ENCODE measurements at places on chromosomes 4 and X.

- no peak for DNase-seq
These were observed 31.1 kb downstream of the STK32B start for GRCh38 chr4:5082376-5082775.

DNA sequence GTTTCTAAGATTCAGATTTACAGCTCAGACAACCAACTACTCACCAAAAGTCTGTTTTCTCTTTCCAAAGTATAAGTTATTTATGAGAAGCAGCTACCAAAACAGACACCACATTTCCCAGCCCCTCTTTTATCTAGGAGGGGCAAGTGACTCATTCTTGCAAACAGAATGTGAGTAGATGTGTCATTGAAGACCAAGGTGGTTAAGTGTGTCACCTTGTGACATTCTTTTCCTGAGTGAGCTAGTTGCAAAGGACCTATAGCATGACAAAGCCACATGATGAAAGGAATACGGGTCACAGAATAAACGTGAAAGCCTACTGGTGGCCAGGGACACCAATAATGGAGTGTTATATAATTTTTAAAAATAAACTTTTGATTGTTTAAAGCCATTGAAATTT, 50.0 kb downstream of the SLC7A11 start:
- DNase-seq = no peak

- no peak for DNase-seq
These were observed 53.4 kb upstream of the COL25A1 start for GRCh38 chr4:109355835-109356234.

DNA sequence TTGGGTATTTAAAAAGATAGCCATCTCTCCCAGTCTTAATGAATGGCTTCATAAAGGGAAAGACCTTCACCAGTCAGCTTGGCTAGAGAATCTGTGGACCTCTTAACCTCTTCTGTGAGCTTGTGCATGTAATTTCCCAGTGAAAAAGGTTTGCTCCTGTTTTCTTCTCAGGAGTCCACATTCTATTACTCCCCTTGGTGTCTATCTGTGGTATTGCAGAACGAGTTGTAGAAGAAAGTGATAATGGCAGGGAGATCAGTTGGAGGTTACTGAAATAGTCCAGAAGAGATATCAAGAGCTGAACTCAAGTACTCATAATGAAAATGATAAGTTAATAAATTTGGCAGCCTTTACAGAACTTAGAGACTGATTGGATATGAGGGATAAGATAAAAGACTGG, 16.5 kb upstream of the VAMP7 start:
- DNase-seq = no peak

- peak; percentile 85 for DNase-seq
These were observed 277.5 kb upstream of the AGTR2 start for GRCh38 chrX:115892787-115893671.

DNA sequence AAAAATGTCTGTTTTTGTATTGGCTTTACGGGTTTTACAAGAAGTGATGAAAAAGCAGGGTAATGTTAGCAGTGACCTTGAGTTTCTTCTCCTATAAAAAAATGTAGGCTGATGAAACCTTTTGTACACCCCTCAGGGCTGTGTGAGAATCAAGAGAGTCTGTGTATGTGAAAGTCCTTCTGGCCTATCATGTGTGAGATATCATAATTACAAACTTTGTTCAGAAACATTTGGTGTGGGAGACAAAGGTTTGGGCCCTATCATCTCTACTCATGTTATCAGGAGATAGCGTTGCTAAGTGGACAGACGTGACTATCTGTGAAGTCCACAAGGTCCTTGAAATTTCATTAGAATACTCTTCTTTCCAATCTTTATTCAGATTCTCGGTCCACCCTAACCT, 170.6 kb upstream of the HAND2 start:
- DNase-seq = no peak

DNA sequence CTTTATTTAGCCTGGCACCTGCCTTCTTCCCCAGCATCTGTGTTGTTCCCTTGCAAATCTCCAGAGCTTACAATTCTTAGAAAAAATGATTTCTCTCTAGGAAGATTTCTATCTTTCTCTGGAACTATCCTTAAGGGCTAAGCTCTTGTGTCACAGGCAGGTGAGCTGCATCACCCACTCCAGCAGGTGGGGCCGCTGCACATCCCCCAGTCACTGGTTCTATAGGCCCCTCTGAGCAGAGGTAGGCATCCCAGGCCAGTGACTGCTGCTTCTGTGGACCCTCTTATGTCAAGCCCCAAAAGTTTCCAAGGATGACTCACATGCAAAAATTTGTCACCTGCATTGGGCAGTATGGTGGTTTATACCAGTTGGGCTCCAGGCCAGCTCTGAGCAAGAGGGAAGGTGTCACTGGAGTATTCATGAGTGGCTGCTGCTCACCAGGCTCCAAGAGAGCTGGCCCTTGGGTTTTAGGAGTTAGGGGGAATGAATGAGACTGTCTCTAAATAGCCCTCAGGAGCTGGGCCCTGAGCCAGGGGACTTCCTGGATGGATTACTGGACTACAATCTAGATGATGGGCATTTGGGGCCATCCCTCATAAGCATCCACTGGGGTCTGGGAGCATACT, 208.1 kb upstream of the EOLA2 start:
- DNase-seq = no peak

DNA sequence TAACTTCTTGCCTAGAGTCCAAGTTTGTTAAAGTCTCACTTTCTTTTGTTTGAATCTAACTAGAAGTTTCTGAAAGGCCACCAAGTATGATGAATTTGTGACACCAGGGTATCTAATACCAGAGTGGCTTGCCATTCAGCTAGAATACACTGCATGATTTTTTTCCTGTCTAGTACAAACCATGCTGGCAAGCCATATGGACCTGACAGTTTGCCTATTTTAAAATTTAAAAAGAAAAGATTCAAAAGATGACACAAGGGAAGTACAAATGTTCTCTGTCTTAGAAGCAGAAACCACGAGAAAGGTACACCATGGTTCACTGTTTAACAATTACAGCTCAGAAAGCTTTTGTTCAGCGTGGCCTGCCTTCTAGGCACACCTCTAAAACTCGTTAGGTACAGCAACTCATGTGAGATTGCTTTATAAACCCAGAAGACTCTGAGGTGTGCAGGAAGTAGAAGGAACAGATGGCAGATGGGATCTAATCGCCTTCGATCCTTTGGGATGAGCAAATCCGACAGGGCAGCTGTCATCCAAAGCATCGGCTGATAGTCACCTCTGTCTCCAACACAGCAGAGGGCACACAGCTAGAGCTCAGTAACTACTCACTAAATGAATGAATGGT, 35.4 kb upstream of the CENPU start:
- DNase-seq = no peak

DNA sequence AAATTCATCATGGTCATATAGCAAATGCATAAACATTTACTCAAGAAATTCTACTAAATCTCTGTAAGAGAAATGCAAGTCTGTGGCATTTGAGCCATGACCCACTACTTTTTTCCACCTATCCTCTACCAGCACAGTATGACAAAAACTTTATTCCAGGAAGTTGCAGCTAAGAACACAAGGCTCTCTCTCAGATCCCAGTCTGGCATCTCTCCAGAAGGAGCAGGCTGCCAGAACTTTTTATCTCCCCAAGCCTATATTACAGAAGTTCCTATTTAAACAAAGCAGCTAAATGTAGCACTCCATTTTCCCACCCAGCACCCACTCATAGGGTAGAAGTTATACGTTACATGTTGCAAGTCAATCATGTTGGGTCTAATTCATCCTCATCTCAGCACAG, 49.3 kb upstream of the EPGN start:
- no peak for DNase-seq

GRCh38 chr4:165404080-165404479, 25.3 kb downstream of the CPE start:
- DNase-seq = no peak

DNA sequence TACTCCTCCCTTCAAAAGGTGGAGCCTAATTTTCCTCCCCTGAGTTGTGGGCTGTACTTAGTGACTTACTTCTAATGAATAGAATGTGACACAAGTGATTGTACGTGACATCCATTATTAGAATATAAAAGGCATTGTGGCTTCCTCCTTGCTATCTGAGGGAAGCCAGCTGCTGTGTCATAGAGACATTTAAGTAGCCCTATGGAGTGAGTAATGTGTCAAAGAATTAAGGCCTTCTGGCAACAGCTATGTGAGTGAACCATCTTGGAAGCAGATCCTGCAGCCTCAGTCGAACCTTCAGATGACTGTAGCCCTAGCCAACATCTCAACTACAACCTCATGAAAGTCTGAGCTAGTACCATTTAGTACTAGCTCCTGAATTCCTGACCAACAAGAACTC, 76.1 kb downstream of the BCOR start:
- DNase-seq = no peak

GRCh38 chr4:48300004-48300403, 30.4 kb upstream of the TEC start:
- DNase-seq = no peak

GRCh38 chr4:24768604-24769003, 26.8 kb upstream of the SOD3 start:
- DNase-seq = no peak

- DNase-seq = no peak
These were observed 3.3 kb downstream of the CHIC2 start for GRCh38 chr4:54061067-54061466.

DNA sequence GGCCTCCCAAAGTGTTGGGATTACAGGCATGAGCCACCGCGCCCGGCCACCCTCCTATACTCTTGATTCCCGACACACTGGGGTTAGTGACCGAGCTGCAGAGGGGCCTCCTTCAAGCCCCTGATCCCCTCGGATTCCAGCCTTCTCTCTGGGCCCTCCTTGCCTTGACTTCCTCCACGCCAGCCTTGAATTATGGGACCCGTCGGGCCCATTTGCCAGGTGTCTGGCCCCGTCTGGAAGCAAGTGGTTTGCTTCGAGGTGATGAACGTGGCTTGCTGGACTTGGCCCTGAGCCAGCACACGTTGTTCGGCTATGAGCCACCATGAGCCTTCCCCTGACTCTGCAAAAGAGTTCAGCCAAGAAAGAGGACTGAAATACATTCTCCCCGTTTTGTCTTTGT, 37.4 kb upstream of the GRPEL1 start:
- DNase-seq = no peak

DNA sequence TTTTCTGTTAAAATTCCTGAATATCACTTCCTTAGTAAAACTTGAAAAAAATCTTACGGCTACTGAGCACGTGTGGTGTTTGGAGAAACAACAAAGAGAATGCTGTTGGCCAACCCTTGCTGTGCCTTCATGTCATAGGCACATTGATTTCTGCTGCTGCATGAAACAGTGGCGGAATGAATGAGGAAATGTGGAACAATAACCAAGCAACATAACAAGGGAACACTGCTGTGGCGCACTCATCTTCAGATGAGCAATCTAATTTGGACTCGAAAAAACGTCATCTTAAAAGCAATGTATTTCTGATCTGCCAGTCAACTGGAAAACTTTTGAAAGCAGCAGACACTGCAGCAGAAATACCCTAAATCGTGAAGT, 51.4 kb downstream of the PROM1 start:
- no peak for DNase-seq

DNA sequence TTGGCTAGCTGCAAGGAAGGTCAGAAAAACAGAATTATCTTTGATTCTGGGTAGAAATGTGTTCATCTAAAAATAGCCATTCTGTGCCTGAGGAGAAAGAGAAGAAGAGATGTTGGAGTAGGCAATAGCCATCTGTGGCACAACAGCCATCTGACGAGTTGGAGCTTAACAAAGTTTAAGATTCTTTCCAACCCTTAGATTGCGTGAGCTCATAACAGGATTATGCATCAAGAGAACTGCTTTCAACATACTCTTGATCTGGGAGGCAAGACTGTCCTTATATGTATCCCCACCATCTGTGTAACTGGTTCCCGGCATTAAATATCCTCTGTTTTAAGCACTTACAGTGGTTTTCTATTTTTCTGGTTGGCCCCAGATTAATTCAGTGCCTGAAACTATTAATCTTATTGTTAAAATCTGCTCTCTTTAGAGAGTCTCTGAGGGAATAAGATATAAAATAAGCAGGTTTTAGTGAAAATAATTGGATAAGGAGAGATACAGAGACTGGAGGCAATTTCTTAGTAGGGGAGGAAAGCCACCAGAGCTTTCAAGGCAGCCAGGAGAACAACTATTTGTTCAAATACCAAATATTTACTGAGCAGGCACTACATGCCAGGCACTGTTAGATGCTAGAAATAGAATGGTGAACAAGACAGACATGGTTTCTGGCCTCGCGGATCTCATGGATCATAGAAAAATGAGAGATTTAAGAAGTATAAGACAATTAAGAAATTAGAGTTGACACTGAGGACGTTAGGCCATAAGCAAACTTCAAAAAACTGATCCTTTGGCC, 398.0 kb downstream of the SMARCA1 start:
- no peak for DNase-seq

DNA sequence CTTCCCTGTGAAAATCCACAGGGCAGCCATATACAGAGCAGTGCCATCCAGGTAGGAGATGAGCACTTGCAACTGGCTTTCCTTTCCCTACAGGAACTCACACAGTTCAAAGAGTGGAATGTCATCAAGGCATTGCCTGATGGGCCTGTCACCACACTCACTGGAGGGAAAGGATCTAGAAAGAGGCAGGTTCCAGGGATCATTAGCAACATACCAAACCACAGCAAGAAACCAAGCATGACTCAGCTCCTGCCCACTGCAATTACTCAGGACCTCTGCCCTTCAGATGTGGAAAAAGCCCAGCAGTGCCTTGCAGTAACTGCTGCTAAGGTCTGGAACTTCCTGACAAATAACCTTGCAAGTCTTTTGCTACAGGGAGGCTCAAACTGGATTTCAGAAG, 101.2 kb downstream of the ZNF674 start:
- no peak for DNase-seq

GRCh38 chr4:99323756-99324155, 2.6 kb upstream of the ADH1B start:
- DNase-seq = no peak

DNA sequence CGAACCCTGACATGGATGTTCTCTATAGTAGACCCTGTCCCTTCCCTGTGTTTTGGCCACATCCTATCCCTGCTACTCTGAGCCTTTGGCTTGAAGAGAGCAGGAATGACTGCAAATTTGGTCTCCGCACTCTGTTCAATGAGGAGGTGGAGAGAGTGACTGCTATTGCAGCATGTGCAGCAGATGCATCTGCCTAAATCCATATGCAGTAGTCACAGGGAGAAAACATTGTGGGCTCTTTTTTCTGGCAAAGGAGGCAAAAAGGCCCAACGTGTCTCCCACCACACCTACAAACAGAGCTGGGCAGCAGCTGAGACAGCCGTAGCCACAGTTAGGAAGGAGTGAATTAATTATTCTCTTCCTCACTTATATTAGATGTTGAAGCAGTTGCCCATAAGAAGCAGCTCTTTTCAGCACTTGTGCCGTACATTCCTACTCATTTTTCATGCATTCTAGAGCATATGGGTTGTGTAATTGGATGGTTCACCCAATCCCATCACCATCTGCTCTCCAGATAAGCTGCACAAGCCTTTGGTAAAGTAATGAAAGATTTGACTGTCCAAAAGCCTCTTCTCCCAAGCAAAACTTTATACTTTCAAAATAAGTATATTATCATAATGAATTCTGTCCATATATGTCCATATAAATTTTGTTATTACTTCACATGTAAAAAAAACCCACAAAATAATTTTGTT, 147.9 kb upstream of the FAM47A start:
- DNase-seq = no peak

GRCh38 chr4:178264001-178264400, 821.8 kb upstream of the AGA start:
- no peak for DNase-seq
